NCI-H146 (cell line): ENCODE measurements at places on chromosomes 12 and 14.

- DNase-seq: no peak
Observed at GRCh38 chr14:78946949-78947348, 776.8 kb downstream of the NRXN3 start.

GRCh38 chr12:121391619-121392324 is 8.1 kb upstream of the RNF34 start:
- DNase-seq: no peak

GRCh38 chr14:91464615-91465205 is 45.4 kb downstream of the PPP4R3A start:
- DNase-seq: no peak

DNA sequence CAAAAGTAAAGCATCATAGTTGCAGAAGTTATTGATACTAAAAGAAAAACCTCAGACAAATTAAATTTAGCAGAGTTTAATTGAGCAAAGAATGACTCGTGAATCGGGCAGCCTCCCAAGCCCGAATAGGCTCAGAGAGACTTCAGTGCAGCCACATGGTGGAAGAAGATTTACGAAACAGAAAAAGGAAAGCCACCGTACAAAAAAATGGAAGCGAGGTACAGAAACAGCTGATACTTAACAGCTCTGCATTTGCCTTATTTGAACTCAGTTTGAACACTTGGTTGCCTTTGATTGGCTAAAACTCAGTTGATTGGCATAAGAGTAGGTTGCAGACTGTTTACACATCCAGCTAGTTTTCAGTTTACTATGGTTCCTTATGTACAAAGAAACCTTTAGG is 12.9 kb downstream of the TTC9 start:
- no peak for DNase-seq

- no peak for DNase-seq
Observed at GRCh38 chr12:122459211-122459610, 36.7 kb upstream of the CLIP1 start.

DNA sequence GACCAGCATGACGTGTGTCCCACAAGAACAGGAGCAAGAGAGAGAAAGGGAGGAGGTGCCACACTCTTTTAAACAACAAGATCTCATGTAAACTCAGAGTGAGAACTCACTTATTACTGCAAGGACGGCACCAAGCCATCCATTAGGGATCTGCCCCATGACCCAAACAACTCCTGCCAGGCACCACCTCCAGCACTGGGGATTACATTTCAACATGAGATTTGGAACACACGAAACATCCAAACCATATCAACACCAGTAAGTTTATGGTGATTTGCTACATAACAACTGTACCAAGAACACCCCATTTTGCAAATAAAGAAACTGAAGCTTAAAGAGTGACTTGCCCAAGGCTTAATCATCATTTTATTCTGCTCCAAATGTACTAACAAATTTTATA is 23.7 kb upstream of the OR6J1 start:
- DNase-seq: no peak

DNA sequence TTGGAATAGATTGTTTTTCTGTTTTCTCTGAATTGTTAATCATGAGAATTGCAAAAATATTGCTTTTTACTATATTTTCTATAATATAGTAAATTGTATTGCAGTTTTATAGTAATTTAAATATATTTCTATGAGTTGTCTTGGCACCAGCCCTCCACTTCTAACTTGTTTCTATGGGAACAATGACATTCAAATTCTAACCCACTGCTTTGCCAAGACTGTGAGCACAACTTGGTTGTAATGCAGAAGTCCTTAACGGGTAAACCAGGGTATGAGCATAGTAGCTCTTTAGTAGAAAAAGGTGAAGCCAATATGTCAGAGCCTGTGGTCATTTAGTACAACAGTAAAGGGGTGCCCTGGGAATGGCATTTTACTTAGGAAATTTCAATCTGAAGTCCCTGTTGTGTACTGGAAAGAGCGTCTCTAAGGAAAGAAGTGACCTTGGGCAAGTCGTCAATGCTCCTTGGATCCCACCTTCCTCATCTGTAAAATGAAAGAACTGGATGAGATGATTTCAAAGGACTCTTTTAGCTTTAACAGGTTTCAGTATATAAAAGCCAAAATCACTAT is 283.3 kb downstream of the ATP23 start:
- no peak for DNase-seq

GRCh38 chr14:54451961-54452360 is 10.8 kb upstream of the CNIH1 start:
- no peak for DNase-seq

DNA sequence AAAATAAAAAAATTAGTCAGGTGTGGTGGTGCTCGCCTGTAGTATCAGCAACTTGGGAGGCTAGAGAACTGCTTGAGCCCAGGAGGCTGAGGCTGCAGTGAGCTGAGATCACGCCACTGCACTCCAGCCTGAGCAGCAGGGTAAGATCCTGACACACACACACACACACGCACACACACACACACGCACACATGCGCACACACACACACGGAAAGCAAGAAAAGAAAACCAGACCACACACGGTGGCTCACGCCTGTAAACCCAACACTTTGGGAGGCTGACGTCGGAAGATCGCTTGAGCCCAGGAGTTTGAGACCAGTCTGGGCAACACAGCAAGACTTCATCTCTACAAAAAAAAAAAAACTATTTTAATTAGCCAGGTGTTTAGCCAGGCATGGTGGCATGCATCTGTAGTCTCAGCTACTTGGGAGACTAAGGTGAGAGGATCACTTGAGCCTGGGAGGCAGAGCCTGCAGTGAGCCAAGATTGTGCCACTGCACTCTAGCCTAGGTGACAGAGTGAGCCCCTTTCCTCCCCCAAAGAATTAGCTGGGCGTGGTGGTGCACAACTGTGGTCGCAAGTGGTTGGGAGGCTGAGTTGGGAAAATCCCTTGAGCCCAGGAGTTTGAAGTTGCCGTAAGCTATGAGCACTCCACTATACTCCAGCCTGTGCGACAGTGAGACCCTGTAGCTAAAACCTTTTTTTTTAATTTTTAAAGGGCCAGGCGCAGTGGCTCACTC is 44.5 kb downstream of the HECTD1 start:
- no peak for DNase-seq

- DNase-seq: no peak
Observed at GRCh38 chr12:128790653-128791373, 32.9 kb downstream of the SLC15A4 start.

GRCh38 chr12:21456291-21456780 is 18.9 kb downstream of the PYROXD1 start:
- no peak for DNase-seq

- no peak for DNase-seq
Observed at GRCh38 chr14:89288114-89288513, 128.9 kb downstream of the FOXN3 start.

DNA sequence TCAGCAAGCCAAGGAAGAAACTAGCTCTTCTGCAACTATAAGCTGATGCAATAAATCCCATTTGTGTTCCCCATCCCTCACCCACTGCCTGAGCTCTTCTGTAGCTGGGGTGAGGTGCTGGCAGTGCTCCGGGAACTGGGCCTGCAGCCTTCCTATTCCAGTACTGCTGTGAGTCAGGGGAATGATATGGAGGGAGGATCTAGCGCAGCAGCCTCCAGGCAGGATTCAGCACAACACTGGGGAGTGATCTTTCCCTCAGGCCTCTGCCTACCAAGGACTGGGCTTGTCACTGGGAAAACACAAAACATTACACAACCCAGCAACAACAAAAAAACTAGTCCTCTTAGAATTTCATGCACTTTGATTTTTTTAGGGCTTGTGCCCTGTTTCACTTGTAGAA is 58.7 kb downstream of the ST8SIA1 start:
- DNase-seq: no peak

DNA sequence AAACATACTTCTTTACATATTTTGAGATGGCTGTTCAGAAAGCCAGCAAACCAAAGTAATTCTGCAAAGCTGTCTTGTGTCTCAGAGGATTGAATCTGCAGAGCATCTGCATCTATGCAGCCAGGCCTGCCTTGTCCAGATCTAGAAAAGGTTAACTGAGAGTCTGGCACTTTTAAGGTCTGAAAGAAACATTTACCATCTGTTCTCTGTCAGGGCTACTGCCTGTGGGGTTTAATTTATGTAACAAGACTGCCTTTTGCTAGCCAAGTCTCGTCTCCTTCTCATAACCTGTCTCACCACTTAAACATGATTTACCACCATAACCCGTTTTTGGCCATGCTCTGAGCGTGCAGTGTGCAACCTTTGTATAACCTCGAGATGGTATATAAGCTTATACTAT is 194.2 kb downstream of the SYT10 start:
- no peak for DNase-seq

DNA sequence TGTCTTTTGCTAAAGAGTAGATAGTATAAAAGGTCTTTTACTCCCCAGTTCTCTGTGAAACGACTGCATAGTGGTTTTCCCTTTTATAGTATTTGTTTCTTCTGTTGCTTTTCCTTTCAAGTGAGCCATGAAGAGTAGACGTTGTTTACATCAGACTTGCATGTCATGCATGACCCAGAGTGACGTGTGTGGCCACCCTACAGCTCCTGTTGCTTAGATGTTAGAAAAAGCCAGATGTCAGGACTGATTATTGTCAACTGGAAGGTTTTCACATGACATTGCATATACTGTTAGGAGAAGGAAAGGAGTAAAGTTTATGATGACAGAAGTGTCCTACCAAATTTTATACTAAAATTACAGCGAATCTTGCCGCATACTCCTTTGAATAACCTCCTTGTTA is 1.3 kb upstream of the RD3L start:
- DNase-seq: no peak

GRCh38 chr14:85198001-85198400 is 331.9 kb upstream of the FLRT2 start:
- no peak for DNase-seq

DNA sequence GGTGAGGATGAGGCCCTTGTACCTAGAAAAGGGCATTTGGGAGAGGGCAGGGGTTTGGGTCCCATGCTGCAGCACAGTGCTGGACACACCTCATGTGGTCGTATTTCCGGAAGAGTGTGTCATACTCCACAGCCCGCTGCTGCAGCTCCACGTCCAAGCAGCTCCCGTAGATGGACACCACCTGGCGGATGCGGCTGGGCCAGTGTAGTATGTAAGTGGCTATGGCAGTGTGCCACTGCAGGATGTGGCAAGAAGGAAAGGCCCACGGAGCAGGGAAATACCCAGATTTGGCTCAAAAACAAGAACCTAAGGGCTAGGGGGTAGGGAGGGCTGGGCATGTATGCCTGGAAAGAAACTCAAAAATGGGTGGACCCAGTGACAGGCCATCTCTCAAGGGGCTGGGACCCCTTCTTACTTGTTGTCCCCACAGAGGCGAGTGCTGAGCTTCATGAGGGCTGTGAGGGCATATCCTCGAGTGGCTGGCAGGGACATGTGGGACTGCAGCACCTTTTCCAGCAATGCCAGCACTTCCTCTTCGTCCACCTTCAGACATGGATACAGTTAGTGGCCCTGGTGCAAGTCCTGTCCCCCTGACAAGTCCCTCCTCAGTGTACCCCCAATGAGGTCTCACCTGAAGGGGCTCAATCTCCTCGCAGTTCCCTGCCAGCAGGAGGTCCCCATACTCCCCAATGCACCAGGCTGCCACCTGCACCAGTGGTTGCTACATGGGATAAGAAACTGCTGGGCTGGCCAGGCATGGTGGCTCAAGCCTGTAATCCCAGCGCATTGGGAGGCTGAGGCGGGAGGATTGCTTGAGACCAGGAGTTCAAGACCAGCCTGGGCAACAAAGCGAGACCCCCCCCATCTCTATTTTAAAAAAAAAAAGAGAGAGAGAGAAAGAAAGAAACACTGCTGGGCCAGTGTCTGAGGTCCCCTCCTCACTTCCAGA is 5.4 kb downstream of the AP1G2 start:
- no peak for DNase-seq

GRCh38 chr12:89414322-89414721 is 62.0 kb upstream of the DUSP6 start:
- DNase-seq: no peak

GRCh38 chr12:49346659-49347310 is at the start of gene DNAJC22:
DNAJC22 (plus strand) TSS chr12:49346888; CDS start chr12:49348873, 1,985 bp downstream.
- DNase-seq: peak; percentile 68

GRCh38 chr12:122865268-122866231 is 30.3 kb downstream of the HIP1R start:
- peak; percentile 50 for DNase-seq
